ENCODE measurements at places on chromosomes 16 and 17.
A peak's percentile ranks its signal among the peaks of the same experiment; 100 is the strongest.

DNA sequence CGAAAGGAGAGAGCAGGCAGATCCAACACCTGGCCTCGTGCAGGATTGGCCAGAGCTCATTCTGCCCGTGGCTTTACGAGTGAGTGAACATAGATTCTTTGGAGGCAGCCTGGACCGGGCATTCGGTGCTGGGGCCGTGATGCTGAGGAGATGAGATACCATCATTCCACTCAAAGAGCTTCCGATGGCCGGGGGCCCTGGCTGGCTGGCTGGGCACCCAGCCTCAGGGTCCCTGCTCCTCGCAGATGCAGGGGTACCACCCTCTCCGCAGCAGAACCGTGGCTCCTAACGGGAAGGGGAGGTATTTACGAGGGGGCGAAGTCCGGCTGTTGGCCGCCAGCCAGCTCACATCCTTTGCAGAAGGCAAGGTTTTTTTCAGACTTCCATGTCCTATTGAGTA, 66.1 kb upstream of the FOXF1 start:
- no peak for DNase-seq

DNA sequence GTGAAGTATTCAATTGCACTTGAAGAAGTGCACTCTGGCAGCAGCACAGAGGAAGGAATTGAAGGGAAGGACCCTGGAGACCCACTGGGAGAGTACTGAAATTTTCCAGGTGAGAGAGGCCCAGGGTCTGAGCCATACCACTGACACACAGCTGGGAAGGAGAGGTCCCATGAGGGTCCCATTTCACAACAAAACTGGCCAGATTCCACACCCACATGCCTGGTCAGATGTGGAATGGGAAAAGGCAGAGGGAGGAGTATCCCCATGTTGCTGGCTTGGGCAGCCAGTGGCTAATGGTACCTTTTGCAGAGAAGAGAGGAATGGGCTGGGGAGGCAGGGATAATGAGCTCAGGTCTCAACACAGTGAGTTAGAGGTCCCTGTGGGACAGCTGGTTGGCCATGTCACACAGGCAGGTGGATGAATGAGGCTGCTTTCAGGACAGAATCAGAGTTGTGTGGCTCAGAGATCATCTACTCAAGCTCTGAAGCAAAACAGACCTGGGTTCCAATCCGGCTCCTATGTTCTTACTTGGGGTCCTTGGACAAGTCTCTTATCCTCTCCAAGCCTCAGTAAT, 26.2 kb upstream of the NGFR start:
- DNase-seq = no peak

DNA sequence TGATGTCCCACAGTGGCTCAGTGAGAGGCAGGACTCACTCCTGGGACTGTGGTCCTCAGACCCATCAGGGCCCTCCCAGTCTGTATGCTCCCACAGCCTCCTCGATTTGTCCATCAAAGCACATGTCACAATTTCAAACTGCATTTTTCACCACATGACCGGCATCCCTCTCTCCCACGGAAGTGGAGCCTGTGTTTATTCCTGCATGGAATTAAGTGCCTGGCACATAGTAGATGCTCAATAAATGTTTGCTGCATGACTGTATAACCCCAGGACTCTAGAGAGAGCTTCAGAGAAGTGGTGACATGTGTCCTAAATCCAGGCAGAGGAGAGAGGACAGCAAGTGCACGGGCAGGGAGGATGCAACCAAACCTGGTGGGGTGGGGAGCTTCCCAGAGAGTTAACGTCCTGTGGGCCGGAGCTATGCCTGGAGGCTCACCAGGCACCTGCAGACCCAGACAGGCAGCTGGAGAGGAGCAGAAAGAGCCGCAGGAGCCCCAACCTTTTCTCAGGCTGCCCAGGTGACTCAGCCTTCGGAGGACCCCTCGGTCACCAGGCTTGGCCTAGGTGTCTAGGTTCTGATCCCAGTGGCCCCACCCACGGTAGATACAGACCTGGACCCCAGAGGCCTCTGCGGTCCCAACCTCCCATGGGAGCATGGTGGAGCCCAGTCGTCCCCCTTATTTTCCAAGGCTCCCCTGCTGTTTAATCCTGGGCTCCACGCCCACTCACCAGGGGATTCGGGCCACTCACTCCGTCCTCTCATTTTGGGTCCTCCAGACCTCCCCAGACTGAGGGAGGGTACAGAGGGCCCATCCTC, 5.8 kb downstream of the CDH5 start:
- no peak for DNase-seq

DNA sequence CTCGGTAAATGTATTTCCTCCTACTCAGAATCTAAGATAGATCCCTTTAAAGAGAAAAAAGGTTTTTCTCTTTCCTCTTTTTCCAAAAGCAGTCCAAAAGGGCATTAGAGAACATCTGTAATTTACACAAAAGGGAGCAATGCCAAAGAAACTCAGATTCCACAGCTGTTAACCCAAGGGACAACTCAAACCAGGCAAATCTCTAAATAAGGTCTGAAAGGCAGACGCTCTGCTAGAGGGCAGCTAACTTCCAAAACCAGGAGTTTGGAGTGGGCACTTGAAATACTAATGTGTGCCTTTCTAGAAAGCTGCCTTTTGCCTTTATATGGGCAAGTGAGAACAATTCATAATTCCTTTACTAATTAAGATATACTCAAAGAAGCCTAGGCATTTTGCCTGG, 435.7 kb downstream of the ZFHX3 start:
- no peak for DNase-seq

DNA sequence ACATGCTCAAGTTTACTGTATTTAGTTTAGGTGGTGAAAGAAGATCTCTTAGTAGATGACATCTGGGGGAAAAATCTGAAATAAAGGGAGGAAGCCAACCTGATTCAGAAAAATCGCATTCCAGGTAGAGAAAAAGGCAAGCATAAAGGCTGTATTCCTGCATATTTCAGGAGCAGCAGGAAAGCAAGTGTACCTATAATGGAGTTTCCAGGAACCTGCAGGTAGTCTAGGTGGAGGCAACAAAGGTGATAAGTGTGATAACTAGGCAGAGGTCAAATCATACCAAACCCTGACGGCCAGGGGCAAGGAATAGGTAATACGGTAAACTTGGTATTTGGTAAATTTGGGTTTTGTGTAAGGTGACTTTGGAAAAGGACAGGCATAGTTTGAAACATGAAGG, 132.8 kb upstream of the GOT2 start:
- no peak for DNase-seq

- no peak for DNase-seq
Observed at GRCh38 chr17:62194401-62194800, 129.3 kb upstream of the MED13 start.

DNA sequence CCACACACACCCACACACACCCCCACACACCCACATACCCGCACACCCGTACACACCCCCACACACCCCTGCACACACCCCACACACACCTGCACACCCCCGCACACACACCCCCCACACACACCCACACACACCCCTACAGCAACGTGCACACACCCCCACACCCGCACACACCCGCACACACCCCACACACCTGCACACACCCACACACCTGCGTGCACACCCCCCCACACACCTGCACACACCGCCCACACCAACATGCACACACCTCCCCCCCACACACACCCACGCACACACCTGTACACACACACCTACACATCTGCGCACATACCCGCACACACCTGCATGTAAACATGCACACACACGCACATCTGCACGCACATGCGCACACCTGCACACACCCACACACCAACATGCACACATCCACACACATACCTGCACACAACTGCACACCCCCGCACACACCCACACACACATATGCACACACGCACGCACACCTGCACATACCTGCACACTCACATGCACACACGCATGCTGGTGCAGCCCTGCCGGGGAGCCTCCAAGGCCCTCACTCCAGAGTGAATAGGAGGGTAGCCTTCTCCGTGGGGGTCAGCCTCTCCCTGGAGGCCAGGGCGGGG, 7.5 kb downstream of the ASPSCR1 start:
- no peak for DNase-seq

DNA sequence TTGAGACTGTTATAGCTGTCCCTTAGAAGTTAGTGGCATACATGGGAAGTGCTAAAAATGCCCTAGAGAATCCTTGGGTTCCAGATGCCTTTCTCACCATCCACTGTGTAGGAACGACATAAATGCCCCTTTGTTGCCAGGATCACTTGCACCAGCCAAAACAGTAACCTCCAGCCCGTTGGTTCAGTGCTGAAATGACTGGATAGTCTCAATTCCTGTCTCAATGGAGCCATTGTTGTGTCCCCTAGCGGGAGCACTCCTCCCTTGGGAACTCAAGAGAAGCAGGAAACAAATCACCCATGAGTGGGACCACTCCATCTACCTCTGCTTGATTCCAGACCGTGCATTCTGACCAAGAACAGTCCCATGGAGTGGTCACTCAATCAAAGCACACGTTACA, 23.1 kb downstream of the MPHOSPH6 start:
- no peak for DNase-seq

GRCh38 chr17:13283606-13284005, 265.8 kb upstream of the ELAC2 start:
- no peak for DNase-seq

DNA sequence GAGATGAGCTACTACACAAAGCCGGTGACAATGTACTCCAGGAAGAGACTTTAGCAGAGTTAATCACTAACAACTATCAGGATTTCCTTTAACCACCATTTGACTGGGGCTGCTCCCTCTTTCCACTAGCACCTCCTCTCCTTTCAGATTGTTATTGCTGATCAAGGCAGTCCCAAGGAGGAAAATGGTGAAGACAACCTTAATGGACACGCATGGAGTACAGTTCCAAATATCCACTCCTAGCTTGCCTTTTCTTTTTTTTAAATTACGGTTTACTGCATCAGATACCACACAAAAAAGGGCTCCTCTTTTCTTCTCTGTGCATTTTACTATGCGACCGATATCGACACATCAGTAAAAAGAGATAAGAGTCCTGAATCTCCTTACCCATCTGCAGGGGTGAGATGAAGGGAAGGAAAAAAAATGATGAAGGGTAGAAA, 30.9 kb downstream of the FAM222B start:
- peak; percentile 72 for DNase-seq

- no peak for DNase-seq
Observed at GRCh38 chr16:50674831-50675230, 6.3 kb downstream of the SNX20 start.

DNA sequence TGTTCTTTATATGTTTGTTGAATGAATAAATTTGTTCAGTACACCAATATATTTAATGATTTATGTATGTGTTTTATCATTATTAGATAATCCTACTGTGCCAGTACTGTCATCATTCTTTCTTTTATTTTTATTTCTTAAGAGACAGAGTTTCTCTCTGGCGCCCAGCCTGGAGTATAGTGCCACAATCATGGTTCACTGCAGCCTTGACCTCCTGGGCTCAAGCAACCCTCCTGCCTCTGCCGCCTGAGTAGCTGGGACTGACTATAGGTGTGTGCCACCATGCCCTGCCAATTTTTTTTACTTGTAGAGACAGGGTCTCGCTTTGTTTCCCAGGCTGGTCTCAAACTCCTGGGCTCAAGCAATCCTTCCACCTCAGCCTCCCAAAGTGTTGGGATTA, 41.8 kb downstream of the PAFAH1B1 start:
- no peak for DNase-seq

DNA sequence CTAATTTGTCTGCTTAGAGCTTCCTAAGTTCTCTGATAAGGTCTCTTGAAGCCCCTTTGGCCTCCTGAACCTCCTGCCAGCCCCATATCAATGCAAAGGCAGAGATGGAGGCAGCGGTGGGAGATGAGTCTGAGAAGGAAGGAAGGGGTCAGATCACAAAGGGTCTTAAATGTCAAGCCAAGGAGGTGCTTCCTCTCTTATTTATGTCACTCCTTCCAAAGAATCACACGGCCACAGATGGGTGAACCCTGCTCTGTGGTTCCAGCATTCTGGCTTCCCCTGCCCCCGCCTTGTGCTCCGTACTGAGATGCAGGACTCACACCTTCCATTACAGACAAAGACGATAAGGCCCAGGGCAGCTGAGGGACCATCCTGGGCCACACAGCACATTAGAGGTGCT, 96.3 kb downstream of the GSG1L start:
- no peak for DNase-seq

GRCh38 chr17:73957564-73957963, 245.9 kb upstream of the RPL38 start:
- no peak for DNase-seq

DNA sequence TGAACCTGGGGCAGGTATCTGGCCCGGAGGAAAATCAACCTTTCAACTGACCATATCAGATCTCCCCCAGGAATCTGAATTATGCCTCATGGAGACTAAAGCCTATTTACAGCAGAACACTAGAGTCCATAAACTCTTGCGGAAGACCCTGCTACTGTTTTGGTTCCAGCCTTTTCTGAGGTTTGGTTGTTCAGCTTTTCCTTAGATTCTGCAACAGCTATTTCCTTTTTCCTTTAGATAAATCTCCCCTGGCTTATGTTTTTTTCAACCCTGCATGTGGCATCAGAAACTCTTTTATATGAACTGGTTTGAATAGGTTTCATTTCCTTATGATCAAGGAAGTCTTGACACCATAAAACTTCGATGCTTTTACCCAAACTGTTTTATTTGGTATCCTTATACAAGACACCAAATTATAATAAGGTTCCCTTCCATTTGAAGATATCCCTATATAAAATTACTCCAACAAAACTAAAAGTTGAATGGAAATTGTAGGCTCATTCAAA, 13.1 kb downstream of the SPOP start:
- DNase-seq = no peak

DNA sequence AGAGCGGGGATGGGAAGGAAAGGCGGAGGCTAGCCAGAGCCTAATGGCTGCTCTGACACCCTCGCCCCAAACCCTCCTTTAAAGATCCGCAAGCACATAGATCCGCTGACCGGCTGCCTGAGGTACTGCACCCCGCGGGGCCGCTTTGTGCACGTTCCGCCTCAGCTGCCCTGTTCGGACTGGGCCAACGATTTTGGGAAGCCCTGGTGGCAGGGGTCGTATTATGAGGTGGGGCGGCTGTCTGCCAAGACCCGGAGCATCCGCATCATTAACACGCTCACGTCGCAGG, 663 bp downstream of the CYB5D1 start:
- peak; percentile 72 for DNase-seq

GRCh38 chr16:84477661-84478060, 26.8 kb downstream of the MEAK7 start:
- no peak for DNase-seq

All from activated CD4-positive, alpha-beta T cell treated with anti-CD3 and anti-CD28 coated beads, Interleukin-2, amount 10 ng/mL, durations not matched to agents 24 days and 14 days (primary cell).